A673 (cell line): ENCODE measurements at places on chromosomes 7 and 10. TPM values are rescaled to one million over a fixed set of nuclear protein-coding genes. Genes with fewer than 3 reads are reported as not detected.

DNA sequence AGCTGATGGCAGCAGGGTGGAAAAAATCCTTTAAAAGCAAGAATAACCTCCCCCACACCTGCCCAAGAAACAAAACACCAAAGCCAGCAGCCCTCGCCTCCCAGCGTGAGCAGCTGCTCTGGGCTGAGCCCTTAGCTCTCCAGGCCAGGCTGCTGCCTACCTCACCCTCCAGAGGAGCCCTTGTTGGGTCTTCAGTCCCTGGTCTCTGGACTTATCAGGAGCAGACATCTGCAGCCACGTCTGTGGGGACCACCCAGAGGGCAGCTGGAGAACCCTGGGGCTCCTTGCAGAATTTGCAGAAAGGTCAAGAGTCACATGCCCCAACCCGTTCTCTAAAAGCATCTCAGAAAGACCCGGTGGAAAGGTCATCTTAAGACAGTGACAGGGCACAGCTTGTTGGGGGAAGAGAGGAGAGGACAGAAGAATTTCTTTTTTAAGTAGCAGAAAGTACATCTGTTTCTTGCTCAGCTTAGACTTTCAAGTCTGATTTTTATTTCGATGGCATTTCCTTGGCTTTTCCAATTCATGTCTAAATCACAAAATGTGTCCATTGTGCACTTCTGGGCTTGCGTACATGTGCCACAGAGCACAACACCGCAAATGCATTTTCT is 425.7 kb upstream of the NFE2L3 start:
- peaks cover 20% of the 10 kb centered on the region for H3K27me3 ChIP-seq
- no peaks in the 10 kb centered on the region for H3K36me3 ChIP-seq
- H3K27ac ChIP-seq, result no peak overlapping the region
- H3K4me3 ChIP-seq, result no peak overlapping the region
- H3K4me1 ChIP-seq, result peaks cover 8% of the 10 kb centered on the region
- DNase-seq, result no peak

DNA sequence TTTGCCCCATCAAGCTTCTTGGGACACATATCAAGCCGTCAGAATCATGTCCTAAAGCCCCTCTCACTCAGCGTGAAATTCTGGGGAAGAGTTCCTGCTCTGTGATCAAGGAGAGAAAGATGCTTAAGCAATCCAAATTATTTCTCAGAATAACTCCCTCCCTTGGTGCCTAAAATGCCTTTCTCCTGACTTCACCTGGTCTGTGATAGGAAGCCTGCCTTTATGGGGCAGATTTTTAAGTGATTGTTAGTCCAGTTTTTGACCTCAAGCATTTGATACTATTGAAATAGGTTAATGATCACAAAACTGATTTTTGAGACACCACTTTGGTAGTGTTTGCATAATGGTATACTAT is 76.4 kb upstream of the MAGI2 start:
- DNase-seq, result no peak
- peaks cover 3% of the 10 kb centered on the region for H3K27me3 ChIP-seq
- H3K36me3 ChIP-seq, result no peaks in the 10 kb centered on the region
- H3K4me1 ChIP-seq, result no peaks in the 10 kb centered on the region
- no peak overlapping the region for H3K27ac ChIP-seq
- H3K4me3 ChIP-seq, result no peak overlapping the region

DNA sequence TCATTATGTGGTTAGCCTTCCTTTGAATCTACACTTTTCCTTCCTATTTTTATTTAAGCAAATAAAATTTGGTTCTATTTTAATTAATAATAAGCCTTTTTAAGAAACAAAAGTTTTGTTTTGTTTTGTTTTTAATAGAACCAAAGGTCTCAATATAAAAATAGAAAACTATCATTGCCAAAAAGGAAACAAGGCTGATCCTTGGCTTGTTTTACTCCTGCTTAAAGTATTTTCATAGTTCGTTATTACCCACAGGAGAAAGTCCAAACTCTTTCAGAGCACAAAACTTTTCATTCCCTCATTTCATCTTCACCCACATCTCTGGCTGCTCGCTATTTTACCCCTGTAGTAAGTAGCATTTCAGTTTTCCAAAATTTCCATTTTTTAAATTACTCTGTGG is 374.8 kb downstream of the SEMA3D start:
- no peak for DNase-seq
- no peaks in the 10 kb centered on the region for H3K27me3 ChIP-seq
- no peaks in the 10 kb centered on the region for H3K36me3 ChIP-seq
- no peak overlapping the region for H3K27ac ChIP-seq

GRCh38 chr10:119761106-119761505 is 35.3 kb downstream of the INPP5F start:
- peaks cover 14% of the 10 kb centered on the region for H3K4me1 ChIP-seq
- H3K36me3 ChIP-seq, result no peaks in the 10 kb centered on the region
- DNase-seq, result peak; percentile 60
- no peak overlapping the region for H3K4me3 ChIP-seq
- H3K27ac ChIP-seq, result no peak overlapping the region

- no peaks in the 10 kb centered on the region for H3K4me1 ChIP-seq
- H3K27me3 ChIP-seq, result no peaks in the 10 kb centered on the region
- DNase-seq, result no peak
- no peak overlapping the region for H3K4me3 ChIP-seq
- no peaks in the 10 kb centered on the region for H3K36me3 ChIP-seq
These were observed 56.2 kb upstream of the IGFBP3 start for GRCh38 chr7:45977256-45977780.

DNA sequence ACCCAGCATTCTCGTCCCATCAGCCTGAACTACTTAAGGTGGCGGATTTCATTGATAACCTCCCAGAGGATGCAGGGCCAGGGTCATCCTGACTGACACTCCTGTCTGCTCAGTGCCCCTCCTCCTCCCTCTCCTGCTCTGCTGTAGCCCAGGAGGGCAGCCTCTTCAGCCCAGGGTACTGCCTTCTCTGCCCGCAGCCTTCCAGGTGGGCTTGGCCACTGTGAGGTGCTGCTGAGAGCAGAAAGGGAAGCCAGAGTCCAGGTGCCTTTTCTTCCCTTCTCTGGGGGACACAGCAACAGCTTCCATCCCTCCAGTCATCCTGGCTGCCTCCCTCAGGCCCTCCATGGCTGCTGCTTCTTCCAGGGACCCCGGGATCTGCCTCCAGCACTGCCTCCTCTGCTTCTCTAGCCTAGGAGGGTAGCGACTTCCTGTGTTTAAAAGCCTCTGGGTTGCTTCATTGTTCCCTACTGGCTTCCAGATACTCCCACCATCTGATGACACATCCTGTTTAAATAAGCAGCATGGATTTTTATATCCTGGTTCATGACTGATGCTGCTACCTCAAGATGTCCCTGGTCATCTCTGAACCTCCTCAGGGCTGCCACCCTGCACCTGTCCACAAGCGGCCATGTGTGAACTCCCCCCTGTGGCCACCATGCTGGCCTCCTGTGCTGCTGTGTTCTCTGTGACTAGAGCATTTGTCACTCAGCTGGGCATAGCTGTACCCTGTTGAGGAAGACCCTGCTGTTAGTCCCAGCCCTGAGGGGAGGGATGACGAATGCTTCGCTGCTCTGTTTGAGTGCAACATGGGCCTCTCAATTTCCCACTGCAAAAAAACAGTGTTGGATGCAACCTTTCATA is 55.8 kb downstream of the AKR1C4 start:
- H3K27me3 ChIP-seq, result no peaks in the 10 kb centered on the region
- H3K27ac ChIP-seq, result no peak overlapping the region
- DNase-seq, result peak; percentile 49
- H3K4me3 ChIP-seq, result no peak overlapping the region
- H3K36me3 ChIP-seq, result no peaks in the 10 kb centered on the region

DNA sequence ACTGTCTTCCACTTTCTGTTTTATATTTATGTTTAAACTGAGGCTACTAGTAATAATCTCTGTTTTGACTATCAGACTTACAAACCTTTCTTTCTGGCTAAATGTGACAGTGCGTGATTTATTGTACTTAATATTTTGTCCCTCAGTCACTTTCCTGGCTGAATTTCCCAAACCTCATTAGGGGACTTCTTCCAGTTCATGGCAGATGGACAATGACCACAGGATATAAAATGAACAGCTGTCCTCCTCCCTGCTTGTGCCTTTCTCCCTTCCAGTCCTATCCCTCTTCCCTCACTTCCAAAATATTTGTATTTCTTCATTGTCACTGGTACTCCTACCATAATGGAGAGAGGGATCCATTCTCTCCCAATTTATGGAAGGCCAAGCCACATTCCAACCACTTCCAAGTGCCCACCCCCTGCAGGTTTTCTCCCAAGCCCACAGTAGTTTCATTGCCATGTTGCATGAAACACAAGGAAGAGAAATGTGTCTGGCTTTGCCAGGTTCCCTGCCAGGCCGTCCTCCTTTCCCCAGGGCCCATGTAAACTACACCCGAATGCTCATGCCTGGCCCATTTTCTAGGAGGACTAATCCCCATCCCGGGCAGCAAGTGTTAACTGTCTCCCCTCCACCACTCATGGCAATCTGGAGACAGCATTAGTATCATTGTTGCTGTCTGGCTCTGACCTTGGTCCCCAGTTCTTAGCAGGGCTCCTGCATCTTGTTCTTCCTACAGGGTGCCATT is 269.5 kb upstream of the SLC26A5 start:
- no peak overlapping the region for H3K4me3 ChIP-seq
- no peaks in the 10 kb centered on the region for H3K4me1 ChIP-seq
- H3K36me3 ChIP-seq, result no peaks in the 10 kb centered on the region
- no peak for DNase-seq

- DNase-seq, result no peak
- no peaks in the 10 kb centered on the region for H3K27me3 ChIP-seq
- H3K27ac ChIP-seq, result no peak overlapping the region
These were observed 250.3 kb downstream of the TCERG1L start for GRCh38 chr10:131061216-131061615.

- no peaks in the 10 kb centered on the region for H3K27me3 ChIP-seq
- H3K27ac ChIP-seq, result no peak overlapping the region
- no peak overlapping the region for H3K4me3 ChIP-seq
- no peaks in the 10 kb centered on the region for H3K36me3 ChIP-seq
- H3K4me1 ChIP-seq, result no peaks in the 10 kb centered on the region
- DNase-seq, result no peak
These were observed 47.5 kb downstream of the FAM53B start for GRCh38 chr10:124696446-124697392.

GRCh38 chr7:51012569-51013217 is 230.0 kb upstream of the GRB10 start:
- DNase-seq, result no peak
- H3K36me3 ChIP-seq, result no peaks in the 10 kb centered on the region
- H3K27ac ChIP-seq, result no peak overlapping the region
- H3K4me3 ChIP-seq, result no peak overlapping the region
- no peaks in the 10 kb centered on the region for H3K4me1 ChIP-seq
- no peaks in the 10 kb centered on the region for H3K27me3 ChIP-seq

DNA sequence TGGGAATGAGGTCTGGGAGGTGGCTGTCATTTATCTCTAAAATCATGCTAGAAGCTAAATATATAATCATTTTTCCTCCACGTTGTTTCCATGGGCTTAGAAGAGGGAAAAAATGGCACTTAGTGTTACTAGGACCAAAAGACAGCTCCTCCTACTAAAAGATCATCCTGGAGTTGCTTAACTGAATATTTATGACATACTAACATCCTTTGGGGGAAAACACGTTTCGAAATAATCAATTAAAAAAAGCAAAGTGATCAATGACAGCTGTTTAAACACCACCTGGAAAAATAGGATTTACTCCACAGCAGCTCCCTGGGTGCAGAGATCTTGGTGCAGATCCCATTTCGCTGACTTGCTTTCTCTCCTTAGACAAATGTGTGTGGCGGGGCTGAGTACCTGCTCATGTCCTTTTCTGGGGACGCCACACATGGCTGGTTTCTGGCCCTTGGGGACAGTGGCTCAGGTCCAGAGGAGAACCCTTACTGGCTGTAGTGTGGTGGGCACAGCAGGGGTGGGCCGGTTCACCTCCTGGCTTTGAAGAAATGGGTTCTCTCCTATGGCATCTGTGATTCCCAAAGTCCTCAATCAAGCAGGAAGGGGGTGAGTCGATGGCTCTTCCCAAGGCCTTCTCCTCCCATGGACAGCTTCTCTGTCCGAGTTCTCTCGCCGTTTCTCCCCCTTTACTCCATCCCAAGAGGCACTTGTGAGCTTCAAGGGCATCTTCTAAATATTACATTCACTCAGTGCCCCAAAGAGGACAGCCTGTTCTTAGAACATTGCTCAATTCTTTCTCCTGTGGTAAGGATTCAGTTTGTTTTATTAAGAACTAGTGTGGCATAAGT is 156.4 kb upstream of the KLF14 start:
- no peak for DNase-seq
- peaks cover 72% of the 10 kb centered on the region for H3K36me3 ChIP-seq
- H3K27ac ChIP-seq, result no peak overlapping the region
- H3K4me1 ChIP-seq, result peaks cover 88% of the 10 kb centered on the region
- no peaks in the 10 kb centered on the region for H3K27me3 ChIP-seq

GRCh38 chr10:7054915-7055314 is 355.9 kb downstream of the SFMBT2 start:
- no peaks in the 10 kb centered on the region for H3K4me1 ChIP-seq
- no peaks in the 10 kb centered on the region for H3K36me3 ChIP-seq
- peak; percentile 47 for DNase-seq
- no peaks in the 10 kb centered on the region for H3K27me3 ChIP-seq
- H3K27ac ChIP-seq, result no peak overlapping the region

DNA sequence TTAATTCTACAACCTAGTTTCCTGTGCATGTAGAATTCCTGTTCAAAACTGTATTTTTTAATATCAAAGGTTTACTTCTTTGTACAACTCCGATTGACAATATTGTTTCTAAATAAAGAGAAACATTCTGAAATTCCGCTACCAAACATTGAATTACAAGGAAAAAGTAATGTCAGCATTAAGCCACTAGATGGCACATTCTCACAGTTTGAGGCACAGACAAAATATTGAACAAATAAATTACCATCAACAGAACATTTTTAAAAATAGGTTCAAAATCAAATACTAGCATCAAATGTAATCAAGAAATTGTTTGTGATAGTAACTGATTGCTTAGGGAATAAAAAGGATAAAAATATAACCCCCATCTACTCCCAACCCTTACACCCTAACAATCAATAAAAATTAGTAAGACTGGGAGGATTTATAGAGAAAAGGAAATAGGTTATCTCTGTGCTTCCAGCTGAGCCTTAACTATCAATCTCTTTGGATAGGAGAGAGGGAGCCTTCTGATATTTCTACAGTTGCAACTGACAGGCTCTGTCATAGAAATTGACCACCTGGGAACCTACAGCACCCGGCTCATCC is 86.6 kb upstream of the C7orf33 start:
- no peak overlapping the region for H3K4me3 ChIP-seq
- H3K27me3 ChIP-seq, result no peaks in the 10 kb centered on the region
- no peak overlapping the region for H3K27ac ChIP-seq
- peak; percentile 57 for DNase-seq

GRCh38 chr10:3720228-3721019 is 64.6 kb downstream of the KLF6 start:
- H3K27ac ChIP-seq, result no peak overlapping the region
- peaks cover 7% of the 10 kb centered on the region for H3K4me1 ChIP-seq
- no peak overlapping the region for H3K4me3 ChIP-seq
- DNase-seq, result peak; percentile 16

- H3K36me3 ChIP-seq, result no peaks in the 10 kb centered on the region
- H3K27ac ChIP-seq, result no peak overlapping the region
These were observed 171.0 kb upstream of the SHH start for GRCh38 chr7:155983176-155983815.

The UNC5B gene
- 8.2 and 9.9 TPM in 2 replicates for total RNA-seq

The CHRM2 gene
- 4.6 and 4.8 TPM in 2 replicates for total RNA-seq
